G401 (cell line): ENCODE measurements at places on chromosomes 1 and 21. TPM values are rescaled to one million over a fixed set of nuclear protein-coding genes. Genes with fewer than 3 reads are reported as not detected.

DNA sequence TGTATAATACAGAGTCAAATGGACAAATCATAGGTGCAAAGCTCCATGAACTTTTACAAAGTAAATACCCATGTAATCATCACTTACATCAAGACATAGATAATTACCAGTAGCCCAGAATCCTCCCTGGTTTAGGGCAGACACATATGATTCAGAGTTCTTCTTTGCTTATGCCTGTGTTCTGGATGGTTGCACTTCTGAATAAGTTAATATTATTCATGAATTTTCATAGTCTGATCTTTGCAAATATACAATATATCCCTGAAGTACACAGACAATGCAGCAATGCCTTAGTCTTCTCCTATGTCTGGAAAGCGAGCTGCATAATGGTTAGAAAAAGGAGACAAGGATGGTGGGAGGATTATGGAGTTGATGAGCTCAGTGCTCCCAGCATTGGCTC lies 122.4 kb upstream of the PLXNA2 start:
- no peak for DNase-seq

DNA sequence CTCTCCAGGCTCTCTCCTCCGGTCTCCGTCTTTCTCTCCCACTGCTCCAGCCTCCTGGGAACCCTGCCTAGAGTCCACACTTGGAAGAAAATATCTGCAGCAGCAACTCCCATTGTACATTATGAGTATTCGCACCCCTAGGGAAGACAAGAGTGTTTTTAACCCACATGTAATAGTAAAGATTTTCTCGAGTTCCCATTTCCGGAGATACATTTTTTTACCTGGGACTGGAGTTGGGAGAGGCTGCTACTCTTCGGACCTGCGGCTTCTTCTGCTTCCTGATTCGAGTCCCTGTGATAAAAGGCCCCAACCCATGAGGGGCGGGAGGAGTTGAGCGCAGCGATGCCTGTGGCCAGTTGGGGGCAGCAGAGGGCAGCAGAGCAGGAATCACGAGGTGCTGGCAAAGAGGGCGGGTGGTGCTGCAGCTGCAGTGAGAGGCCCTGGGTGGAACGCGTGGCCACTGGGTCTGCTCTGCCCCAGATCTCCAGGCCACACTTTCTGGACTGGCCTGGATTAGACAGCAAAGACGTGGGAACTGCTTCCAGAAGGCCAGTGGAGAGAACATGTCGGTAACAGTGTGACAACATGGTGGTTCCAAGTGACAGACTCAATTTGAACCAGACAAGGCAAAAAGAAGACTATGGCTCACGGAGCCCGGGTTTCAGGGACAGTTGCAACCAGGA lies 221.0 kb upstream of the CSF3R start:
- DNase-seq: peak; percentile 64

GRCh38 chr1:119920104-119920968 lies 24.0 kb upstream of the ADAM30 start:
- DNase-seq: no peak

DNA sequence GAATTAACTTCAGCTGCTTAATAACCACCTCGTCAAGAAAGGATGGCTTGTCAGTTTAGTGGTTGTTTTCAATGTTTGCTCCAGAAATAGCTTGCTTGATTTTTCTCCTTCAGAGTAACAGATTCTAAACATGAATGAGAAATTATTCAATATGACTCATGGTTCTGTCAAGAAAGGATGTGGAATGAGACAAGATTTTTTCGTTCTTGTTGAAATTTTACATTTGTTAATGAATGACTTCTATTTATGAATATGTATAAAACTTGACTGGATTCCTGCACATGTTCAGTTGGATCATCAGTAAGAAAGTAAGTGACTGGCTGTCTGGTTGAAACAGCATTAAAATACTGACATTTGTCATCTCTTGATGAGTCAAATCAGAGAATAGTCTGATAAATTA lies 38.3 kb downstream of the IFI44 start:
- DNase-seq: no peak

DNA sequence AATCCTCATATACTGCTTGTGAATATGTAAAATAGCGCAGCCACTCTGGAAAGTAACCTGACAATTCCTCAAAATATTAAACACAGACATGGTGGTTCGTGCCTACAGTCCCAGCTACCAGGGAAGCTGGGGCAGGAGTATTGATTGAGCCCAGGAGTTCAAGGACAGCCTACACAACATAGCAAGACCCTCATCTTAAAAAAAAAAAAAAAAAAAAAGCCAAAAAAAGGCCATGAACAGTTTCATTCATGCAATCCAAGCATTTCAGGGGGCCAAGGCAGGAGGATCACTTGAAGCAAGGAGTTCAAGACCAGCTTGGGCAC lies 4.6 kb downstream of the USP48 start:
- DNase-seq: no peak

DNA sequence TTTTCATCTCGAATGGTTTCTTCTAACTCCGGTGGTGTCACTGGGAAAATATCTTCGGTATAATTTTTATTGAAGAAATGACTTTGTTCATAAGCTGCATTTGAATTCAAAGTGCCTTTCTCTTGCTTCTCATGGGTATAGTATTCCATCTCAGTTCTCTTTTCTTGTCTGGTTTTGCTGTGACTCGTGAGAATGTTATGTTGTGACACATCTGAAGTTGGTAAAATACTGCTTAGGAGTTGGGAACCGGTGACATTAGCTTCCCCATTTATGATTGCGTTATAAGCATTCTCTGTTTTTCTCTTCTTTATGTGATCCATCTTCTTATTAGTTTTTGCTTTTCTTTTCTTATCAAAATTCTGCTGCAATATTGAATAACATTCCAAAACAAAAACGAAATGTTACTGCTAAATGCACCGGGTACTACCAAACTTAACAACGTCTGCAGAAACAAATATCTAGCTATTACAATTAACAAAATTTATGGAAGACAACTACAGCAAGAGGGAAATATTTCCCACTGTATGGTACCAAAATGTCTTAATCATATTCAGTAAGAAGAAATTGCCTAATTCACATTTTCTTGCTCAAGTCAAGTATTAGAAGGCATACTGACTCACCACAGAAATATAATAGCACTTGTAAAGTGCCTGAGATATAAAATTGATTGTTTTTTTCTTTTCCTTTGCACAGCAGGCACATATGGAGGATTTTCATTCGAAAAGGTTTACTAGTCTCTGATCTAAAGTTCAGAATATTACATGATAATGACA lies 15.5 kb downstream of the LRIF1 start:
- no peak for DNase-seq

DNA sequence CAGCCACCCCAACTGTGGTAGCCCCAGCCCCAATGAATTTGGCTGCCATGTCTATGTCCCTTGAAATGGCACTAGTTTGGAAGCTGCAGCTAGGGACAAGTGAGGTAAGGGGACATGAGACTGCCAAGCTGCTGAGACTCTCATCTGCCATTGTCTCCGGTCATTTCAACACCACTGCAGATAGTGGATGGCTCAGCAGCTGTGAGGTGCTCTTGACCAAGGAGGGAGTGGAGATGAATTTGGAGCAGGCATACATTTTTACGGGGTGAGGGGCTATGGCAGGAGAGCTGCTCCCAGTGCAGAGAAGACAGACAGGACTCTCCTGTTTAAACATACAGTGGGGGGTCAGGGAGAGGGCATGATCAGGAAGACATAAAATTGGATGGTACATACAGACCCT lies 315.5 kb upstream of the CAMK1G start:
- DNase-seq: no peak

- peak; percentile 34 for DNase-seq
These were observed 16.1 kb downstream of the H6PD start for GRCh38 chr1:9250411-9251381.

- peak; percentile 72 for DNase-seq
These were observed 8.7 kb upstream of the BARHL2 start for GRCh38 chr1:90725657-90726424.

GRCh38 chr1:78122389-78122788 lies 76.6 kb downstream of the GIPC2 start:
- no peak for DNase-seq

- DNase-seq: no peak
These were observed 276.6 kb downstream of the CHRM3 start for GRCh38 chr1:239662950-239663349.

DNA sequence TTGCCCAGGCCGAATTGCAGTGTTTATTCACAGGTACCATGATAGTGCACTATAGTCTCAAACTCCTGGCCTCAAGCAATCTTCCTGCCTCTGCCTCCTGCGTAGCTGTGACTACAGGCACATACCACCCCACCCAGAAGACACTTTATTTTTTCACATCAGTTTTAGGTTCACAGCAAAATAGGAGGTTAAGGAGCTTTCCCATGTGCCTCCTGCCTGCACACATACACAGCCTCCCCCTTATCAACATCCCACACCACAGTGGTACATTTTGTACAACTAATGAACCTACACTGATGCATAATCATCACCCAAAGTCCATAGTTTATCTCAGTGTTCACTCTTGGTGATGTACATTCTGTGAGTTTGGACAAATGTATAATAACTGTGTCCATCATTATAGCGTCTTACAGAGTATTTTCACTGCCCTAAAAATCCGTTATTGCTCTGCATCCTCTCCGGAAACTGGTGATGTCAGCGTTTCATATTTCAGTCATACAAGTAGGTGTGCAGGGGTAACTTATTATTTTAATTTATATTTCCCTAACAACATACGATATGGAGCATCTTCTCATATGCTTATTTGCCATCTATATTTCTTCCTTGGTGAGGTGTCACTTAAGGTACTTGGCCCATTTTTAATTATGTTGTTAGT lies 23.2 kb downstream of the OR13G1 start:
- DNase-seq: no peak

DNA sequence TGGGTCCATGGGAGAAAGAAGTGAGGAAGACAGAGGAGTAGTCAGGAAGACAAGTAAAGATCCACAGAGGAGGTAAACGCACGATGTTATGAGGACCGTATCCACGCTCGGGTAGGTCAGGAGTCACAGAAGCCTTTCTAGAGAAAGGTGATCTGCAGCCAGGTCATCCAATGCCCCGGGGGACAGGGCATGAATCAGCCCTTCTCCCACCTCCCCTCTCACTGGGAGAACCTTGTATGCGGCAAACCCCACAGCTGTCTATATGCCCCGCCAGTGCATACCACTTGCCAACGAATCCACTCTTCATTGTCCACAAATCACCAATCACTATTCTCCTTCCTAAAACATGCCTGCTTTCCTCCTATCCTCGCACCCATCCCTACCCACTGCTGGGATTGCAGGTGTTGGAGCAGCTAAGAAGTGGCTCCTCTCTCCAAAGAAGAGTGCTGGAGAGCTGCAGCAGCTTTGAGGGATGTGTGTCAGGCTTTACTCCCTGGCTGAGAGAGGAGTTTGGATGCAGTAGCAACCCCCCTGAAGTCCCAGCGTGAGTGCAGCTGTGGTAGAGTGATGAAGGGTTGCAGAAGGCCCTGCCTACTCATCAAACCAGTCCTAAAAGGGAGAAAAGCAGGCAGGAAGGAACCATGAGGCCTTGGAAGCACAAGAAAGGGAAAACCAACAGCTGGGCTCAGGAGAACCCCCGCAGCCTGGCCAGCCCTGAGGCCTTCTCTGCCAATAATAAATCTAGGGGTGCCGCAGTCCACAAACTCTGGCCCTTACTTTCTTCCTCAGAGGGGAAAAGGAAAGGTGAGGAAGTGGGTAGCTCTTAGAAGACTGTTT lies 102.2 kb upstream of the GADD45A start:
- DNase-seq: no peak

The LAX1 gene
- not detected in 2 replicates for total RNA-seq
